Aorta (tissue), 5 donors: ENCODE measurements at places on chromosomes 7 and 10. TPM values are rescaled to one million over a fixed set of nuclear protein-coding genes. Genes with fewer than 3 reads are reported as not detected.

DNA sequence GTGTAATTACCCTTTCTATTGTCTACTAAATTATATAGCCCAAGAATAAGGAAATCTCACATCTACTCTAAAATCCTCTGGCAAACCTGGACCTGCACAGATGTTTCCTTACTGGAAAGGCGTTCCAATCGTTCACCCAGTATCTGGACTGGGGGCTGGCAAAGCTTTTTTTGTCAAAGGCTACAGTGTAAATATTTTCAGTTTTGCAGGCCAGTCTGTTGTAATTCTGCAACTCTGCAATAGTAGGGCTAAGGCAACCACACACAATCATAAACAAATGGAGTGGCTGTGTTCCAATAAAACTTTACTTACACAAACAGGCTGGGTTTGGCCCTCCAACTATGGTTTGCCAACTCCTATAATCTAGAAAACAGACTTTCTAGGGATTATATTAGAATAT, 56.2 kb downstream of the GLI3 start:
- DNase-seq: no peak

TUBAL3 gene
- not detected for total RNA-seq

DNA sequence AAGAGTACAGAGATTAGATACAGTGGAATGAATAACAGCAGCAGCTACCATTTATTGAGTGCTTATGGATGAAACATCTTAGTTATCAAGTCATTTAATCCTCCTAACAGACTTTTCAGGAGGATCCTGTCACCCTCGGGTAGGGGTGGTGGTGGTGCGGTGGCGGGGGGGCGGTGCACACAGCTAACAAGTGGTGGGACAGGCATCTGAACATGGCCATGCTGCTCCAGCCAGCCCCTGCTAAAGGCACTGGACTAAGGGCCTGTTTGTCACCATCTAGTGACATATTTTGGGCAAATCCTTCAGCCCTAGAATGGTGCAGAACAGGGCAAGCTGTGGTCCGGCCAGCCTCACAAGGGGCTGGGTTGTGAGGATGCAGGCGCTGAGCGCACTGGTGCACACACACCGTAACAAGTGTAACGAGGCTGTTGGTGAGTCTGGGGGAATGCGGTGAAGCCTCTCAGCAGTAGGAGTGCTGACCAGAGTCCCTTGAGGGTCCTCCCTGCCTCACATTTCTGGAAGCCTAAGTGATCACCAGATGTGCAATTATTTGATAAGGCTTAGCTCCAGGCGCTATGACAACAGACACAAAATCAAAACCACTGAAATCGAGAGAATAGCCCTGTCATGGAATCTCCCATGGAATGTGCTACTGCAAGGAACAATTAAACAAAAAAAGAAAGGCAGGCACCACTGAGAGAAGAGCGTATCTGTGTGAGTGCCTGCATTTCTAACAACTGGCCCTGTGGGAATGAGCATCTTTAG, 102.2 kb downstream of the RNF216 start:
- no peak for DNase-seq

DNA sequence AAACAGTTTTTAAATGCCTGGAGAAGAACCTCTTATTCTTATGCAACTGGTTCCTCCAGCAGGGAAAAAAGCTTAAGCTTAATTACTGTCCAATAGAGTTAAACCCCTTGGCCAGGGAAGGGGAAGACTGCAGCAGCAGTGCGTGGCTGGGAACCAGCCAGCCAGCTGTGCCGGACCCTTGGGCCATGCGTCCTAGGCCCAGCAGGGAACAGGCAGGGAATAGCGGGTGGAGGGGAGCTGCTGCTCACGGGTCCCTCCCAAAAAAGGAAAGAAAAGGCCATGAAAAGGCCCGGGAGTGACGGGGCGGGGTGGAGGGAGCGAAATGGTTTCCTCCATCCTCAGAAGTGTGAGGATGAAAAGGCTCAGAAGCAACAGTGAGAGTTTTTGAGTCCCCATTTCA, 35.2 kb upstream of the HECW1 start:
- no peak for DNase-seq

DNA sequence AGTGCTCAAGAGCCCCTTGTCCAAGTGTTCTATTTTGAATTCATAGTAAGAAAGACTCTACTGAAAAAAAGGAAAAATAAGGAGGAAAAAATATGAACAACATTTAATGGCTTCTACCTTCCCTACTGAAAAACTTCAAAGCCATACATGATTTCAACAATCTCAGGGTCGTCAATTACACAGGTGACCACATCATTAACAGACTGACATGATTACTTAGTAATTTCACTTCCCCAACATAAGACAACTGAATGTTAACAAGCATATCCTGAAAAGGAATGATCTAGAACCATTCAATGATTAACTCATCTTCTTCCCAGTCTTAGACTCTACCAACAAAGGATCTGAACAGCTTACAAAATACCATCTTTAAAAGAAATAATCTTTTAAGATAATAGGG, 34.8 kb downstream of the MEOX2 start:
- no peak for DNase-seq

GRCh38 chr7:113548561-113548960, 370.2 kb downstream of the PPP1R3A start:
- DNase-seq: no peak

- DNase-seq: no peak
These were observed 12.4 kb downstream of the NMT2 start for GRCh38 chr10:15155978-15156656.

GRCh38 chr7:32952876-32953275, 4.4 kb upstream of the FKBP9 start:
- no peak for DNase-seq

GIMAP5 gene
- 18.8 TPM for total RNA-seq

DNA sequence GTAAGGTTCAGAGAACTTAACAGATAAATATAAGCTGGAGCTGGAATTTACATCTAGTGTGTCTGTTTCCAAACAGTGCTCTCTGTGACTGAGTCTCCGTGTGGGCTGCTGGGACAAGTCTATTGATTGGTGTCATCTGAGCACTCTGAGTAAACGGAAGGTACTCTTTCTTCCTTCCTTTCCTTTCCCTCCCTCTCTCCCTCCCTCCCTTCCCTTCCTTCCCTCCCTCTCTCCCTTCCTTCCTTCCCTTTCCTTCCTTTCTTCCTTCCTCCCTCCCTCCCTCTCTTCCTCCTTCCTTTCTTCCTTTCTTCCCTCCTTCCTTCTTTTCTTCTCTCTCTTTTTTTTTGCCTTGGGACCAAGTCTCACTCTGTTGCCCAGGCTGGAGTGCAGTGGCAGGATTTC, 61.8 kb downstream of the ANKRD61 start:
- DNase-seq: peak; percentile 6

CDK14 gene
- total RNA-seq: 72.4 TPM

- DNase-seq: peak; percentile 35
These were observed 83.5 kb upstream of the INSIG1 start for GRCh38 chr7:155213955-155214740.
